ENCODE measurements at places on chromosomes 2 and 18.

DNA sequence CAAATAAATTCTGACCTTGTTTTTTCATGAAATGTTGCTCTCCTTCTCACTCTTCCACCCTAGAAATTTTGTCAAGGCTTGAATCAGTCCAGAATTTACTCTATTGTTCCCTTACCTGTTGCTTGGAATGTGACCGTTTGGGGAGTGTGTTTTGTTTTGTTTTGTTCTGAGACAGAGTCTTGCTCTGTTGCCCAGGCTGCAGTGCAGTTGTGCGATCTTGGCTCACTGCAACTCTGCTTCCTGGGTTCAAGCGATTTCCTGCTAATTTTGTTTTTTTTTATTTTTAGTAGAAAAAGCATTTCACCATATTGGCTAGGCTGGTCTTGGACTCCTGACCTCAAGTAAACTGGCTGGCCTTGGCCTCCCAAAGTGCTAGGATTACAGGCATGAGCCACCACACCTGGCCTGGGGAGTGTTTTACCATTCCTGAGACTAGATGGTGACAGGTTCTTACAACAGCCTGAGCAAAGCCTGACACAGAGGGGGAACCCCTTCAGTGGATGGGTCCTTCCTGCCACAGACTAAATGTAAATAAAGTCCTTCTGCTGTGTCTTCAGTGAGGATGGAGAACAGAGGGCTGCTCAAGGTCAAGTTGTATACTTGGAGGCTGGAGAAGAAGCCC lies 52.0 kb downstream of the HAUS1 start:
- DNase-seq = no peak

DNA sequence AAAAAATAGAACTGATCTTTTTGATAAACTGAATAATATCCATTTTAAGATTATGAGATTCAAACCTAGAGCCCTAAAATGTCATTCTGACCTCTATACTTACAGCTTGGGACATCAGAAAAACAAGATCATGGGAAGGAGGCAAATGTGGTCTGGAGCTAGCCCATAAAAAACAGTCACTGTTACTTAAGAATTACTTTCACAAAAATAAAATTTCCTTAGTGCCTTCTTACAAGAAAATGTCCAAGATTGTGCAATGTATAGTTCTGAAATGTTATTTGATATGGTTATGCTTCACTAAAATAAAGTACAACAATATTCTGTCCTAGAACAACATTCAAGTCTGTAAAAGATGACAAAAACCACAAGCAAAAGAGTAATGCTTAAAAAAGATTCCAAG lies 247.6 kb downstream of the DYM start:
- no peak for DNase-seq

DNA sequence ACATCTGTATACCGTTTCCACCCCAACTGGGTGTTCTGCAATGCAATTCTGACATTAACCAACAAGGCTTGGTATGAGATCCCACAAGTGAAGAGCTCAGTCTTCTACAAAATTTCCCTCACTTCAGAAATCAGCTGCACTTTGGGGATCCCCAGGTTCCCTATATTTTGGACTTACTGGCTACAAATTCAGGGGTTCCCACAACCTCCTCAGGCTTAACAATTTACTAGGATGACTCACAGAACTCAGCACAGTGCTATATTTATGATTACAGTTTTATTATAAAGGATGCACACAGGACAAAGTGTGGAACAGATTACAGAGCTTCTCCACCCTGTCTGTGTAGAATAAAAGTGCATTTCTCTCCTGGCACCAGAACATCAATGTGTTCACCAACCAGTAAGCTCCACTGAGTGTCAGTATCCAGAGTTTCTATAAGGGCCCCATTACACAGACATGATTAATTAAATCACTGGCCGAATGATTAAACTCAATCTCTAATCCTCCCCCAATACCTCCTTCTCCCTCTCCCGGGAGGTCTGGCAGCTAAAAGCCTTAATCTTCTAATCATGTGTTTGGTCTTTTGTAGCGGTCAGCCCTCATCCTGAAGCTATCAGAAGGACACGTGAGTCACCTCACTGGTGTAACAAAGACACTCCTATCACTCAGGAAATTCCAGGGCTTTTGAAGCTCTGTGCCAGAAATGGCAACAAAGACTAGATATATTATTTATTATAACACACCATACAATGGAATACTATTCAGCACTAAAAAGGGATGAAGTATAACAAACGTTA lies 84.6 kb downstream of the SLC66A3 start:
- no peak for DNase-seq

DNA sequence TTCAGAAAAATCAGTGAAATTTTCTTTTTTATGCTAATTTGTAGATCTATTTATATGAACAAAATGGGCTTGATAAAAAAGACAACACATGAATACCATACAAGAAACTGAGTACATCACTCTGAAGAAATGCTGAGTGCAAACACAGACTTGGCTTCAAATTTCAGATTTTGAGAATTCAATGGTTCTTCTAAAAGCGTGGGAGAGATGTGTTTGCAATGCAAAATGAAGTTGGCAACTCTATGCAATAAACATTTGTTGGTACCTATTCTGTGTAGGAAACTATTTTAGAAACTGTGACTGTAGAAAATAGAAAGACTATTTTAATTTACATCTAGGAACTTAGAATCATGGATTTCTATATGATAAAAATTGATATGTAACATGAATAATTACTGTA lies 1834.1 kb upstream of the CELF4 start:
- DNase-seq = no peak

GRCh38 chr18:3269914-3270299 lies 8.0 kb downstream of the MYL12B start:
- DNase-seq = no peak

GRCh38 chr2:232977438-232977971 lies 35.6 kb downstream of the NGEF start:
- no peak for DNase-seq

GRCh38 chr2:75894170-75894569 lies 183.5 kb upstream of the GCFC2 start:
- no peak for DNase-seq

DNA sequence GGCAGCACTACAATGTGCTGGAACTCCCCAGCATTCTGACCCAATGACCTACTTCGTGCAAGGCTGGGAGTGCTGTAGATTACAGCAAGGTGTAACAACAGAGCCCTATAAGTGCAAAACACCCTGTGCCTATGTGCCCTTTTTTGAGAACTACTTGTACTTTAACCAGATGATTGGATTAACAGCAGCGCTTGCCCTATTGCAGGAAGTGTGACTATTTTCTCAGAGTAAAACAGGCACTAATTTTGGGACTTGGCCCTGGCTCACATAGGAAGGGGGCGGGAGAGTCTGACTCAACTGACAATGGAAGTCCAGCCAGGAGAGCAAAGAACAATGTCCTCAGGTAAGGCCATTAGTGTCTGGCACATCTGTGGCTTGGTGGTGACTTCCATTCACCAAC lies 35.6 kb upstream of the RNF125 start:
- DNase-seq = no peak

GRCh38 chr2:239958473-239958765 lies 66.7 kb downstream of the NDUFA10 start:
- DNase-seq = no peak

DNA sequence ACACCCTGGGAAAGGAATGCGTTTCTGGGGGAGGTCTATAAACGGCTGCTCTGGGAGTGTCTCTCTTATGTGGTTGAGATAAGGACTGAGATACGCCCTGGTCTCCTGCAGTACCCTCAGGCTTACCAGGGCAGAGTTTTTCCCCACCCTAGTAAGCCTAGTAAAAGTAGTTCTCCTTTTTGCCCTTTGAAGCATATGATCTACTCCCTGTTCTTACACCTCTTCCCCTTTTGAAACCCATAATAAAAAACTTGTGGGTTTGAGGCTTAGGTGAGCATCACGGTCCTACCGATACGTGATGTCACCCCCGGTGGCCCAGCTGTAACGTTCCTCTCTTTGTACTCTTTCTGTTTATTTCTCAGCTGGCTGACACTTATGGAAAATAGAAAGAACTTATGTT lies 97.4 kb downstream of the FSIP2 start:
- DNase-seq = no peak

DNA sequence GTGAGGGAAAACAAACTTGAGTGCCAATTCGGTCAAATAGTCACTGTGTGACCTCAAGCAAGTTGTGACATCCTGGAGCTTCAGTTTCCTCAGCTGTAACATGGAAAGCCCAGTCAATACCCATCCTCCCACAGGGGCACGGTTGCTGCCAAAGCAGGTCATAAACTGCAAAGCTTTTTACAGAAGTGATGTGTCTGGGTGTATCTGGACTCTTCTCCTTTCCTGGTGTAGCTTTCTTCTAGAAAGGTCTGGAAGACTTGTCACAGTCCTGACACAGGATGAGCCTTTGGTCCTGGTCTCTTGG lies 4.2 kb upstream of the AFF3 start:
- DNase-seq = no peak

- DNase-seq = no peak
Measured at GRCh38 chr2:157476953-157477709, 33.2 kb upstream of the CYTIP start.

DNA sequence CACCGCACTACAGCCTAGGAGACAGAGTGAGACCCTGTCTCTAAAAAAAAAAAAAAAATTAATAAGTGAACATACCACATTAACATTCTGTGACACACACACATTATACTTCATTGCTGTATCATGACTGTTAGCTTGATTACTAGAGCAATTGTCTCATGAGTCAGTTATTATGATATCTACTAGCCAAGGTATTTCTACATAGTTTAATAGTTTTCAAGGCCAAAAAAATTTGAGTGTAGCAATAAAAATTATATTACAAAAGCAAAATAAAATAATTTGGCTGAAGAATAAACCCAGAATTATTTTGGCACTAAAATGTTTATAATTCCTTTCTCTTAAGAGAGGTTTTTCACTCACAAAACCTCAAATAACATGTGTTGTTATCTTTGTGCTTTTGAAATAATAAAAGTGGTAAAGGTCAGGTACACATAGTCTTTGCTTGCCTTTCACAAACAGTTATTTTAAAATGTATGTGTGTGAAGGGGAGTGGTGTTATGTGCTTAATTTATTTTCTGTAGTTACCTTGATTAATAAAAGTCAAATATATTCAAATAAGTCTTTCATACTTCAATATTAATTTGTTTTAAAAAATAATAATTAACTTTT lies 136.9 kb upstream of the SPOPL start:
- no peak for DNase-seq

DNA sequence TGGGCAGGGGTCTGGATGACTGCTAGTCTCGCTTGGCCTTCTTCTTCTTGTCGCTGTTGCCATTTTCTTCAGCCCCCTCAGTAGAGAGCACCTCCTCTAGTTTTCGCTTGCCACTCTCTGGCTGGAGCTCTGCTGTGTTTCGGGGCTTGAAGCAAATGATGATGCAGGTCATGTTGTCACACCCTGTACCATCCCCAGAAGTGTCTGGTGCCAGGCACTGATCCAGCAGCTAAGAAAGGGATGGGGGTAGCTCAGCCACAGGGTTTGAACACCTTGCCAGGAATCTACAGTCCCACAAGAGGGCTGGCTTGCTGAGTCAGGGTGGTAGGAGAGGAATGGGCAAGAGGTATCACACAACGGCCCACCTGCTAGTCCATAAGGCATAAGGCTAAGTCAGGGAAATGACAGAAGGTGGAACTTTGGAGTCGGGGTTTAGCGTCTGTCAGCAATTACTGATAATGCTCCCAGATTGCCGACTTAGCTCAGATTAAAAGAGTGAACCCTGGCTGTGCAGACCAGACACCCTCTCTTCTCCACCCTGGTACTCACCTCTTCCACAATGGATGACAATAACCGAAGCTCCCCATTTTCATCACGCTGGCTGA lies 1.1 kb upstream of the ZNF513 start:
- DNase-seq = no peak

DNA sequence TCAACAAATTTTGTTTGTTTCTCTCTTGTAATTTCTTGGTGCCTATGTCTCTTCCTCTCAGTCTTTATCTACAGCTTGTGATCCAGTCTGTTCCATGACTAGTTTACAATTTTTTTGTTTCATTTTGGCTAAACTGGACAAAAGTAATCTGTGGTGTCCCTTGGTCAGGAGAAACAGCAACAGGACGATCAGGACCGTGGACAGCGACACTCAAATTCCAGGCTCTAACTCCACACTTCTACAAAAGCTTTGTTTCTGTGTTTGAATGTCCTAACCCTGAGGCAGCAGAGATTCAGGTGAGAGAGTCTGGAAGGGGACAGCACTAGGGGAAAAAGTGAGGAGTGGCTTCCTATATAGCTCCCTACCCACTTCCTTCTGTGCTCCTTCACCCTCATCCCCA lies 593.3 kb upstream of the FANCL start:
- no peak for DNase-seq

DNA sequence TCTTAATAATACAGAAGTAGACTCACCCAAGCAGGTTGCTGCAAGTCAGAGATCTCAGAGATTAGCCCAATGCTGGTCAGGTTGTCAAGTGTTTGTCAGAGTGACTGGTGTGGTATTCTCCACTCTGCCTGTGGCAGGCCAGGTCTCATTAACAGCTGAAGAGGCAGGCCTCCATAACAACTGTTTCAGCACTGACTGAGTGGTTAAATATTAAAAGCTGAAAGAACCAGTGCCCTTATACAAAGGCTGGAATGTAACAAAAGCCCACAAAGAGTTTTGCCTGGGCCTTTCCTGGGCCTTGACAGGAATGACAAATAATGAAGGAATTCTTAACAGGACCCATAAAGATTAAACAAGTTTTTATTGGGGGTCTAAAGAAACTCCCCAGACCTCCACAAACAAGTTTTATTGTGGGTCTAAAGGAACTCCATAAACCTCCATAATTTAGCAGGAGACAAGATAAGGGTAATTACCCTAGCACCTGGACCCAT lies 26.8 kb downstream of the SULT1C2 start:
- DNase-seq = no peak

GRCh38 chr2:64624108-64624610 lies 29.6 kb downstream of the SERTAD2 start:
- no peak for DNase-seq

GRCh38 chr2:197001921-197002320 lies 75.4 kb upstream of the PGAP1 start:
- no peak for DNase-seq

DNA sequence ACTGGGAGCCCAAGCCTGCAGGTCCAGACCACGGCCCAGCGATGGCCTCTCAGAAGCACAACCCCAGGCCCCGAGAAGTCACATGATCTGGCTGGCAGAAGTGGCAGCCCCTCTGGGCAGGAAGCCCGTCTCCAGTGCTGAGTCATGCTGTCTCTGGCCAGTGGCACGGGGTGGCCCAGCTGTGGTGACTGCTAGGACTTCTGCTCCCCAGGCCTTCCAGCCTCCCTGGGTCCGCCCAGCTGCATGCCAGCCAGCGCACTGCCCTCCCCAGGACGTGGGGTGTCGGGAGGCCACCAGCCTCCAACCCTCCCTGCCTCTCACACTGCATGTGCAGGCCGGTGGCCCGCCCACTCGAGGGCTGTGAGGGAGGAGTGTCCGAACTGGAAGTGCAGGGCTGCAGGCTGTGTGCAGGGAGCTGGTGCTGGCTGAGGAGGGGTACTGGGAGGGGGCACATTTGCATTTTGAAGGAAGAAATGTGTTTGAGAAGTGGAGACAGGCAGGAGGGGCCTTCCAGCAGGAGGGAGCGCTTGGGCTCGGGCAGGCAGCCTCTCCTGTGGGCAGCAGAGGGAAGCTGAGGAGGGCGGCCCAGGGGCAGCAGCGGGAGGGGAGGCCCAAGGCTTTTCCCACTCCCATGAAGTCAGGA lies 17.0 kb upstream of the HPCAL1 start:
- no peak for DNase-seq

GRCh38 chr2:138901530-138901929 lies 121.3 kb upstream of the NXPH2 start:
- DNase-seq = no peak

Measured in GM12892 (cell line).